Left colon (tissue), 2 donors: ENCODE measurements at places on chromosomes 1 and 21. TPM values are rescaled to one million over a fixed set of nuclear protein-coding genes. Genes with fewer than 3 reads are reported as not detected.

DNA sequence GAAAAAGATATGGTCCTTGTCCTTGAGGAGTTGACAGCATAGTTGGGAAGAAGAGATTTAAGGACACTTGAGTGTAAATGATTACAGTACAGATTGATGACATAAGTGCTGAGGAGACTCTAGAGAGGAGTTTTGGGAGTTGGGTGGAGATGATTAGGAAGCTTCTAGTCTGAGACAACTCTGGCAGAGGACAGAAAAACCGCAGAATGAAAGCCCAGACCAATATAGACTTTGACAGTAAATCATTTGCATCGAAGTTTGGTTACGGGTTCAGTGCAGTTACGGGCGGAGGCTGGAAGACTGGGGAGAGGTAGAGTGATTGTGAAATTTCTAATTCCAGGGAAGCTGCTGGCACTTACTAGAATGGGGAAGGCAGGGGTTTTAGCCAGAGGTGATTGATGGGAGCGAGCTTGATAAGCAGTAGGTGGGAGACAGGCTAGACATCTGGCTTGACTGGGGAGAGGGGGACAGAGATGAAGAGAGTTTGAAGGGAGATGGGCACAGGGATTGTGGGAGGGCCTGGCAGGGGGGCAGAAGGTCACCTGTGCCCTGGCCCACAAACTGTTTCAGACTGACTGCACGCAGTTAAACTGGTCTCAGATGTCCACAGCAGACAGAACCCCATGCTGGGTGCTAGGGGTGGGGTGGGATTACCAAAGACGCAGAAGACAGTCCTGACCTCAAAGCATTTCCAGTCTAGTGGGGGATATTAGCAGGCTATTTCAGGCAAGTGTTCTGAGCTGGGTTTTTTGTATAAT, 20.1 kb downstream of the SH2D2A start:
- DNase-seq: no peak

The MCOLN2 gene
- 87.3 TPM for total RNA-seq

The ERICH3 gene
- not detected for total RNA-seq

- no peak for DNase-seq
These were observed 11.2 kb downstream of the TMEM9 start for GRCh38 chr1:201142849-201143725.
